Mesothelial cell of epicardium (in vitro differentiated cells): ENCODE measurements at places on chromosomes 7 and 10.

DNA sequence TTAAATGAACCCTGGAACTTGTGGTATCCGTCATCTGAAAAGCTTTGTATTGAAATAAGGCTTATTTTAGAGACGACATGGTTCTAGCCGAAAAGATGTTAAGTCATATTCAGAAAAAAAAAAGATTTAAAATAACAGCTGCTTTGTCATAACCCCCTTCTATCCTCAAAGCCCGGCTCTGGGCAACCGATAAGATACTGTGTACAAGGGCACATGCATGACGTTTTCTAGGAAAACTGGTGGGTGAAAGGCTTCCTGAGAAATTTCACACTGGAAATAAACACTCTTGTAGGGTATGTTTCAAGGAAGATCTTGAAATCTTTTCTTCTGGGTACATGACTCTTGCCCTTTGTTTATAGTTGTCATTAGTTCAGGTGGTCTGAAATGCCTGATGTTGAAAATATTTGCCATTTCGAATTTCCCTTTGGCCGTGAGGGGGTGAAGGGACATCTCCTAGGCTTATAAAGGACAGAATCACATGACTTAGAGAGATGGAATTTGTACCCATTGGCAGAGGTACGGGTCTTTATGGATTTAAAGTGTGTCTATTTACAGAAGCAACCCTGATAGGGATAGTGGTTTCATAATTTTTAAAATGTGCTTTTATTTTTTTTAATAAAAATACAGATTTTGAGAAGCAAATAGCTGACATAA lies 232.5 kb downstream of the PTEN start:
- DNase-seq: no peak

GRCh38 chr7:42753811-42754363 lies 158.0 kb downstream of the C7orf25 start:
- DNase-seq: no peak

GRCh38 chr10:111261081-111261615 lies 184.3 kb downstream of the ADRA2A start:
- no peak for DNase-seq

DNA sequence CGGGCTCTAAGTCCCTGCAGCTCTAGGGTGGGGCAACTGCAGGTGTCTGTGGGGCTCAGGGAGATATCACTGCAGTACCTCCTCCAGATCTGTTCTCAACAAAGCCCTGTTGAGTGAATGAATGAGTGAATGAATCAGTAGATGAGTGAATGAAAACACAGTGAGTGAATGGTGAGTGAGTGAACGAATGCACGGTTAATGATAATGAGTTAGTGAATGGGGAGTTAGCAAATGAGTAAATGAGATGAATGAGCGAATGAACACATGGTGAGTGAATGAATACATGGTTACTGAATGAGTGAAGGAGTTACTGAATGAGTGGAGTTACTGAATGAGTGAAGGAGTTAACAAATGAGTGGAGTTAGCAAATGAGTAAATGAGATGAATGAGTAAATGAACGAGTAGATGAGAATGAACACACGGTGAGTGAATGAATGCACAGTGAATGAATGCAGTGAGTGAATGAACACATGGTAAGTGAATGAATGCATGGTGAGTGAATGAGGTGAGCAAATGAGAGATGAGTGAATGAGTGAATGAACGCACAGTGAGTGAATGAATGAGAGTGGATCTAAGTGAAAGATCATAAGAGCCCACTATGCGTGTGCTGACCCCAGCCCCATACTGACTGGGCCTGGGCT lies 34.3 kb downstream of the STK32C start:
- no peak for DNase-seq

DNA sequence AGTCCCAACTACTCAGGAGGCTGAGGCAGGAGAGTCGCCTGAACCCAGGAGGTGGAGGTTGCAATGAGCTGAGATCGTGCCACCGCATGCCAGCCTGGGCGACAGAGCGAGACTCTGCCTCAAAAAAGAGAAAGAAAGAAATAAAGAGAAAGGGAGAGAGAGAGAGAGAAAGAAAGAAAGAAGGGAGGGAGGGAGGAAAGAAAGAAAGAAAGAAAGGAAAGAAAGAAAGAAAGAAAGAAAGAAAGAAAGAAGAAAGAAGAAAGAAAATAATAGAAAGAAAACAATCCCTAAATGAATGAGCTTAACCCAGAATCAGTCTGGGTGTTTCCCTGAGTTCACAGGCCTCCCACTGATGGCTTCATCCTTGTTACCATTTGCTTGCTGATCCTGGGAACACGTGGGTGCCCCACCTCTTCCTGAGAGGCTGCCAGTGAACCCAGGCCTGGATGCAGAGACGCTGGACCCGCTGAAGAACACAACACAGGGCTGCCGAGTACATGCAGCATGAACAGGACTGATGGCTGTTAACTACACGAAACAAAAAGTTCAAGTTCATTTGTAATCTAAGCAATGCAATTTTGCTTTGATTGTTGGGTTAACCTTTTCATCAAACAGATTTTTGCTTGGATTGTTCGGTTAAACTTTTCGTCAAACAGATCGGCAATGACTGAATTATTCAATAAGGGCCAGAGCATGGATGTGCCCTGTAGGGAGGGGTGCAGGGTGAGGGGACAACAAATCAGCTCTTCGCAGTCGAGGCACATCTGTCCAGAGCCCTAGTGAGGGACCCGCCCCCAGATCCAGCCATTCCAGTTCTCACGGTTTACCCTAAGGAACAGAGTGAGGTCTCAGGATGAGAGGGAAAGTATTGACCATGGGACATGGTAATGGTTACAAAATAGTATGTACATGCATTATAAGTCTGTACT lies 11.5 kb downstream of the NPFFR1 start:
- no peak for DNase-seq

DNA sequence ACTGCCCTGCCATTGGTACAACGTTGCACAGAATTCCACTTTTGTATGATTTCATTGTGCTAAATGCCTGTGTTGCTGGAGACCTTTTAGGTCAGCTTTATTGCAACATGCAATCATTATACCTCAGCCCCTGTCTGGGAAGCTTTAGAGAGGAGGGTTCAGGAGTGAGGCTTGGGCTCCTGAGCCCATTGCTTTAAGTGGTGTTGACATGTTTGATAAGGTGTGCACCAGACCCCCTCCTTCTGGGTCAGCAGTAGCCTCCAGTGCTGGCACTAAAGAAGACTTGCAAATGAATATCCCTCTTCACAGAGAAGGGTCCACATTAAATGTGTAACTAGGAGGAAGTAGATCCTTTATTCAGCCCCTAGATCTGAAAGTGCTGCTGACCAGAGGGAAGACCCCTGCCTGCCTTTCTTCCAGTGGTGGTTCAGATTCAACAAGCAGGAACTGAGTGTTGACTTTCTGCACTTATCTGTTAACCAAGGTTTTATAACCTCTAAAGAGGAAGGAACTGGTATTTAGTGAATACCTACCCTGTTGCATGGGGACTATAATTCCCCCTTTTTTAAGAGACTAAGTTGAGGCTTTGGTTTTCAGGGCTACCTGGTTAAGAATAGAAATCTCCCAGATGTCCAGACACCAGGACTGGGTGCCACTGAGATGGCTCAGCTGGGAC lies 369.4 kb upstream of the IGFBP3 start:
- no peak for DNase-seq

DNA sequence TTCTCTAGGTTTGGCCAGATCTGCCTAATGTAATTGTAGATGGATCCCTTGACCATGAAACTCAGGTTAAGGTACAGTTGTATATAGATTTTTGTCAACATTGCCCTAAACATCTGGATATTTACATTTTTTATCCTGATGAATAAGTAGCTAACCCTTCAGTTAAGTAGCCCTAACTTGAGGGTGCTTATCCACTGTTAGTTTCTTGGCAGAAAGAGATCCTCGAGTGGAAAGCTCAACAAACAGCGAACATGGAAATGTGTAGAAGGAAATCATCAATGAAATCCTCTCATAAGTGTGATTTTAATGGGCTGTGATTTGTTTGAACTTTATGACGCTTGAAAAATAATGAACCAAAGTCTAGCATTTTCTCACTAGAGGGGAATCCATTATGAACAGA lies 72.8 kb downstream of the PRSS58 start:
- no peak for DNase-seq
